IMR-90 (cell line): ENCODE measurements at places on chromosomes 5 and 9. TPM values are rescaled to one million over a fixed set of nuclear protein-coding genes. Genes with fewer than 3 reads are reported as not detected.

GRCh38 chr5:90613918-90614504, 55.4 kb downstream of the ADGRV1 start:
- DNase-seq: no peak

- DNase-seq: no peak
These were observed 391.1 kb downstream of the ARHGEF28 start for GRCh38 chr5:74017112-74017511.

DNA sequence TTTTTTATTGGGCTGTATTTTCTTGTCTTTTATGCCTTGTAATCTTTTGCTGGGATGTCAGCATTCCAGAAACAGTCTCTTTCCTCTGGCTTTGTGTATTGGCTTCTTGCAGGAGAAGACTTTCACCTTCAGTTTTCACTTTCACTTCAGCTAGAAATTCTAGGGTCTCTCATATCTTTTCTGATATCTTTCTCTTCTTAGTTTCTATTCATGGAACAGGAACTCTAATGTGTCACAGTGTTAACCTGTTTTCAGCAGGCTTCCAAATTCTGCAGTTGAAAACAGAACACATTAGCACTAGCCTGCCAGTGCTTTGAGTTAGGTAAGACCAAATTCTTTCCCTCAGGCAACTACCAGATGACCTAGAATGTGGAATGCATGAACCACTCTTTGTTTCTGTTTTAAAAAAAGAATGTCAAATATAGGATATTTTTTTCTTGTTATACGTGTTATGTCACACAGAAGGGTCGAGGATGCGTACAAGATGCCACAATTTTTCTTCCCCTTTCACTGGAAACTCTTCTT, 164.7 kb downstream of the TUSC1 start:
- DNase-seq: no peak

DNA sequence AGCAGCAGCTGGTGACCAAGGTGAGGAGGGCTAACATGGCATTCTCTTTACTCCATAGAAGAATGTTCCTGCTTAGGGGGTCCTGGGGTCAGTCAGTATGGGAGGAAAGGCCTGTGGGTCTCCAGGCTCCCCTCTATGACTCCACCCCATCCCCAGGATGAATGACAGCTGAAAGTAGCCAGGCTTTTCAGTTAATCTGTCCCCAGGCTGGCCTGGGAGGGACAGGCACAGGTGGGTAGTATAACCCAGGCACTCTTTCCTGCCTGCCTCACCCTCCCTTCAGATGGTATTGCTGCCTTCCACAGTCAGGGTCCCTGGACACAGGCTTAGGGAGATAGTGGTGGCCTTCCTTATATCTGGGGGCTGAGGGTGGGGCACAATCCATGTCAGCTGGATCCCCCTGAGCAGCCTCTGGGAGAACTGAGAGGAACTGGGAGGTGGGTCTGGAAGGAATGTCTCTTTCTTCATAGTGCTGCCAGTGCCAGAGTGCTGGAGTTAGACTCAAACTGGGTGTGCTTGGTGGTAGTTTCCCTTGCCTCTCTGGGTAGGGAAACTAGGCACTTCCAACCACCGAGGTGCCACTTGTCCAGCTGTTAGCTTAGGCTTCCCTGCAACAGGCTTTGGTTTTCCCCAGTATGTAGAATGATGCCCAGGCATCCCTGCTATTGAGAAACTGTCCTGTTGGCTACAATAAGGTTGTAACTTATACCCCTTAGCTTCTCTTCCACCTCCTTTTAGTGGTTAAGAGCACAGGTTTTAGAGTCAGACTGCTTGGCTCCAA, 27.8 kb downstream of the LARP1 start:
- no peak for DNase-seq

GRCh38 chr9:92504881-92505280, 22.6 kb upstream of the ASPN start:
- DNase-seq: peak; percentile 35

DNA sequence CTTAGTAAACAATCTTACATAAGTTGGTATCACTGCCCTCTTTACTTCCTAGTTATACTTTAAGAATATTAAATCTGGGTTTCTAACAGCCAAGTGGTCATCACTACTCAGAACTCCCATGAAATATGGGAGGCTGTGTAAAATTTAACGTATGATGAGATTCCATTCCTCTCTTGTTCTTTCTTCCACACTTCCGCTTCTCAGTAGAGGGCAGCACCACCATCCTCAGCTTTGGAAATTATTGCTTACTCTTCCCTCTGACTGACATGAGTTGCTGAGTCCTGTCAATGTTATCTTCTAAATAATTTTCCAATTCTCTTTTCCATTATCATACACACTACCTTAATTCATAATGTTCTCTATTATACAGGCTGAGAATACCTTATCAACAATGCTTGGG, 194.0 kb downstream of the RFX3 start:
- DNase-seq: no peak

DNA sequence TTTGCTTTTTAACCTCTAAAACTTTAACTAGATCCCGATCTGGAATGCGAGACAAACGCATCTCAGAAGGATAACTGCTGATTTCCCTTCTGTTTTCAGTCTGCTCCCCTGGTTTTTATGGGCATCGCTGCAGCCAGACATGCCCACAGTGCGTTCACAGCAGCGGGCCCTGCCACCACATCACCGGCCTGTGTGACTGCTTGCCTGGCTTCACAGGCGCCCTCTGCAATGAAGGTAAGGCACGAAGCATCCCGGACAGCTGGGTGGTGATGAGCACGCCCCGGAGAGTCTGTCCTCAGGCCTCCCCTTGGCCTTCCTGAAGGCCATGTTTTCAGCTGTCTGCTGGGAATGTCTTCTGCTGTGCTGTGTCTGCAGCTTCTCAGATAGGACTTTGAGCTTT, 82.9 kb upstream of the PRRC1 start:
- DNase-seq: no peak

DNA sequence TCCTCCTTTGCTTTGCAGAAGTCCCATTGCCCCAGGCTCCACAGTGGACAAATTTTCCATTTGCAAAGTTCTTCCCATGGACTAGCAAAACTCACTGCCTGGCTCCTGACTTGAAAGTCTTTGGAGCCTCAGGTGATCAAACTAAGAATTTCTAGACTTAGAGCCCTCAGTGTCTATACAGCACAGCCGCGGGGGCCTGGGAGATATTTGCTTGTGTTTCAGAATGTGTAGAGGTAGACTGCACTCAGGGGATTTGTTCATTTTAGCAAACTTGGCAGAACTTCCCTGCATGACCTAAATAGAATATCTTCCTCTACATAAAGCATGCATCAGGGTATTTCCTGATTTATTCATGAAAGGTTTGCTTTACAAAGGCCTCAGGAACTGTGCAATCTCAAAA, 384.2 kb upstream of the ZNF462 start:
- DNase-seq: no peak

DNA sequence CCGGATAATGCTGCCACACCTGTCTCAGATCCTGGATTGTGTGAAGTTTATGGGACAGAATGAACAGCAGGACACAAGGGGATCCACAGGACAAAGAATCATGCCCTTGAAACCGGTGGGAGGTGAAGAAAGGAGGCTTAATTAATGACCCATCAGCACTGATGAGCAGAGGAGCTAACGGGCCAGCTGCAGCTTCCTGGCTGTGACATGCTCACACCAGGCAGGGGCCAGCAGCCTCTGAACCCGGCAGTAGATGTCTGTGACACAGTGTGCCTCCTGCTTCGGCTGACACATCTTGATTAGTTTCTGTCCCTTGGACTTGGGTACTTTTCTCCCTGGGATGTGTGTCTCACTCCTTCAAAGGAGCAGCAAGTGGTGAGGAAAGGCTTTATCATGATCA, 328.8 kb upstream of the BRINP1 start:
- no peak for DNase-seq

GRCh38 chr5:51651889-51652288, 268.6 kb downstream of the ISL1 start:
- no peak for DNase-seq

DNA sequence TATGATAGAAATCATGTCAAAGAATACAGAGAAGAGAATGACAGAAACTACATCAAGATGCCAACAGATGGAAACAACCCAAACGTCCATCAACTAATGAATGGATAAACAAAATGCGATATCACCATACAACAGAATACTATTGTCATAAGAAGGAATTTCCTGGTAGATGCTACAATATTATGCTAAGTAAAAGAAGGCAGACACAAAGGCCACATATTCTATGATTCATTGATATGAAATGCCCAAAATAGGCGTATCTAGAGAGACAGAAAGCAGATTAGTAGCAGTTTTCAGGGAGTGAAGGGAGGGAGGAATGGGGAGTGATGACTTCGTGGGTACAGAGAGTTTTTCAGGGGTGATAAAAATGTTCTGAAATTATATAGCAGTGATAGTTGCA, 58.3 kb upstream of the AKNA start:
- peak; percentile 37 for DNase-seq

DNA sequence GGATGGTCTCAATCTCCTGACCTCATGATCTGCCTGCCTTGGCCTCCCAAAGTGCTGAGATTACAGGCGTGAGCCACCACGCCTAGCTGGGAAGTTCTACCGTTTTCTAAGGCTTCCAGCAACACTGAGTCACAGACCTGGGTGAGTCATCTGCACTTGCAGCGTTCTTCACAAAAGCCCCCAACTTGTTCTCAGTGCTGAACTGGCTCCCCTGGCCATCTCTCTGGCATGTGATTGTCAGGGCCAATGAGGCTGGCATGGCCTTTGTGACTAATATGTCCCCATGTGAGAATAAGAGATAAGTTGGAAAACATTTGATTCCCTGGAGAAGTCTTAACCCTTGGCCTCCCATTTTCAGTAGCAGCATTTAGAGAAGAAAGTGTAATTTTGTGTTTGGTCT, 124.4 kb downstream of the WDR41 start:
- DNase-seq: peak; percentile 36

GRCh38 chr9:21415493-21416267, 6.8 kb downstream of the IFNA8 start:
- no peak for DNase-seq

DNA sequence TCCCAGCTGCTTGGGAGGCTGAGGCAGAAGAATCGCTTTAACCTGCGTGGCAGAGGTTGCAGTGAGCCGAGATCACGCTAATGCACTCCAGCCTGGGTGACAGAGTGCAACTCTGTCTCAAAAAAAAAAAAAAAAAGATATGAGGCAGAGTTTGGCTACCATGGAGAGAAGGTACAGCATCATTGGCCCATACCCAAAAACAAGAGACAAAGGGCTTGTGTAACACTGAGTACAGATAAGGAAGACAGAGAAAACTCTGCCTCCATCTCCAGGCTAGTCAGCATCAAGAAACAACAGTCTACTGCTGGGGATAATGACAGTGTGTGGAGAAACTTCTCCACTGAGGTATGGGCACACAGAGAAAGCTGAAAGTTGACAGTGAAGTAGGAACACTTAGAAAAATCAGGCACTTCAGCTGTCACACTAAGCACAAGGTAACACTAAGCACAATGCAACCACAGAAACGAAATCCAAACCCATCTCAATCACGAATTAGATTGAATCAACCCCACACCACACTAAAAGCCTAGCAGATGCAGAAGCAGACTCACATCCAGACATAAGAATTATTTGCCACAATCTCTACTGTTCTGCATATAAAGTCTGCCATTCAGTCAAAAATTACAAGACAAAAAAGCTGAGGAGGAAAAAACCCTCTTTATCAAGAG, 10.5 kb downstream of the PJA2 start:
- DNase-seq: peak; percentile 54

DNA sequence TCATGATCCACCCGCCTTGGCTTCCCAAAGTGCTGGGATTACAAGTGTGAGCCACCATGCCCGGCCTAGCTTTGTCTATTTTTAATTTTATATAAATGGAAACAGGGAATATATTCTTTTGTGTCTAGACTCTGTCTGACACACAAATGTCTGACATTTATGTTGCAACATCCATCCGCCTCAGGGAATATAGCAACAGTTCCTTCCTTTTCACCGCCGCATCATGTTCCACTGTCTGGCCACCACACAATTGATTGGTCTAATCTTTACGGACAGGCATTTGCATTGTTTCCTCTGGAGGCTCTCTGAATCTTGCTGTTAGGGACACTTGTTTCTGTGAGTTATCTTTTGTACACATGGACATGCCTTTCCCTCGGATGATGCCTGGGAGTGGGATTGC, 20.1 kb upstream of the TBC1D9B start:
- DNase-seq: no peak

GRCh38 chr5:112867411-112867810, 6.3 kb downstream of the SRP19 start:
- DNase-seq: no peak

DNA sequence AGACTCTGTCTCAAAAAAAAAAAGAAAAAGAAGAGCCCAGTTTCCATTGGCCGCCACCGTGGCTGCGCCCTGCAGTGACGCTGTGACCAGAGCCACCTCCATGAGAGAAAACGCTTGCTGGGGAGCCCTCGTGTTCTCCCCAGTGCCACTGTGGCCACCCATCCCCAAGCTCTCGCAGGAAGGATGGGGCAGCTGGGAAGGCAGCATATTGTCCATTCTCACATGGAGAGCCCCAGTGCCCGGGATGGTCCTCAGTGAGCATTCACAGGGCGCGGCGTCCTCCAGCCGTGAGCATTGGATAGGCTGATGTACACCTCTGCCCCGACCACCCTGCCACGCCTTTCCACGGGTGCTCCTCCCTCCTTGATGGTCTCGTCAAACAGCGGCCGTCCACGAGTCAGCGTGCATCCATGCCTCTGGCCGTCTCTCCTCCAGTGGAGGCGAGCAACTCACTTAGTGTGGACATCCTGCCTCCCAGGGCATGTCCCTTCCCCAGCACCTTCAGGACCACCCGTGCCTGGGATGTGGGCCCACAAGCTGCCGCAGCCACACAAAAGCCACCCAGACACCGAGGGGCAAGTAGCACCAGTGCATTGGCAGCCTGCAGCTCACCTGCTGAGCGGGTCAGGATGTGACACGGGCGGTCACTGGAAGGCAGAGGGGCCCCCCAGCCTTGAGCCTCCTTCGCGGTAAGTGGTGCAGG, 23.4 kb upstream of the SLC6A19 start:
- no peak for DNase-seq

DNA sequence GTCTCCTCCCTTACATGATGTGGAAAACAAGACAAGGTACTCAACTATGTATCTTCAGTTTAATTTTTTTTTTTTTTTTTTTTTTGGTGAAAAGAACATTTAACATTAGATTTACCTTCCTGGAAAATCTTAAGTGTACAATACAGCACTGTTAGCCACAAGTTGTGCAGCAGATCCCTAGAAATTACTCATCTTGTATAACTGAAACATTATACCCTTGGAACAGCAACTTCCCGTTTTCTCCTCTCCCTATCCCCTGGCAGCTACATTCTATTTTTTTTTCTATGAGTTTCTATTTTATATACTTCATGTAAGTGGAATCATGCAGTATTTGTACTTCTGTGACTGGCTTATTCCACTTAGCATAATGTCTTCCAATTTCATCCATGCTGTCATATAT, 421.9 kb upstream of the FTMT start:
- no peak for DNase-seq

GRCh38 chr9:110114086-110114858, 93.7 kb downstream of the C9orf152 start:
- DNase-seq: peak; percentile 85

Gene CXCL14
- total RNA-seq: under 0.01 TPM in 1 of 2 replicates, not detected in the other

Gene PRDM9
- not detected in 2 replicates for total RNA-seq

Gene KYAT1
- 5.8 and 6.8 TPM in 2 replicates for total RNA-seq

Gene LHX2
- not detected in 2 replicates for total RNA-seq

Gene CD14
- 0.18 TPM in 1 of 2 replicates, not detected in the other for total RNA-seq

Gene ANKRD31
- total RNA-seq: under 0.01 TPM in 2 replicates

Gene MSX2
- total RNA-seq: 1.9 and 2.2 TPM in 2 replicates

Gene OR2K2
- not detected in 2 replicates for total RNA-seq

Gene ACOT12
- total RNA-seq: not detected in 2 replicates

Gene PCDHGB3
- 5.9 and 6.7 TPM in 2 replicates for total RNA-seq

Gene GGTA1
- not detected in 2 replicates for total RNA-seq

Gene PRRT1B
- total RNA-seq: not detected in 2 replicates

Gene GABRA6
- total RNA-seq: not detected in 2 replicates

Gene FGF1
- 7.7 and 8.1 TPM in 2 replicates for total RNA-seq
